Activated CD4-positive, alpha-beta T cell treated with anti-CD3 and anti-CD28 coated beads for 36 hours (primary cell): ENCODE measurements at places on chromosomes 7 and 10. TPM values are rescaled to one million over a fixed set of nuclear protein-coding genes. Genes with fewer than 3 reads are reported as not detected.

LMOD2 gene
- total RNA-seq = not detected

PON3 gene
- not detected for total RNA-seq

- DNase-seq = no peak
Observed at GRCh38 chr7:63057265-63057664, 941.4 kb upstream of the ZNF722 start.

DNA sequence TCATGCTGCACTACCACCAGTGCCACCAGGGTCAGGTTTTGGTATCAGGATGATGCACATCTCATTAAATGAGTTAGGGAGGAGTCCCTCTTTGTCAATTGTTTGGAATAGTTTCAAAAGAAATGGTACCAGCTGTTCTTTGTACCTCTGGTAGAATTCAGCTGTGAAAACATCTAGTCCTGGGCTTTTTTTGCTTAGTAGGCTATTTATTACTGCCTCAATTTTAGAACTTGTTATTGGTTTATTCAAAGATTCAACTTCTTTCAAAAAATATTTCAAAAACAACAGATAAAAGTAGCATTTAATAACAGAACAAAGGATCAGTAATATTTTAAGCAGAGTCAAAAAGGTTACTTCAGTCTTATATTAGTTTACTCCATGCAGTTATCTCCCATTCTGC is 6.4 kb upstream of the ZNF716 start:
- DNase-seq = no peak

TMEM213 gene
- total RNA-seq = not detected

DNA sequence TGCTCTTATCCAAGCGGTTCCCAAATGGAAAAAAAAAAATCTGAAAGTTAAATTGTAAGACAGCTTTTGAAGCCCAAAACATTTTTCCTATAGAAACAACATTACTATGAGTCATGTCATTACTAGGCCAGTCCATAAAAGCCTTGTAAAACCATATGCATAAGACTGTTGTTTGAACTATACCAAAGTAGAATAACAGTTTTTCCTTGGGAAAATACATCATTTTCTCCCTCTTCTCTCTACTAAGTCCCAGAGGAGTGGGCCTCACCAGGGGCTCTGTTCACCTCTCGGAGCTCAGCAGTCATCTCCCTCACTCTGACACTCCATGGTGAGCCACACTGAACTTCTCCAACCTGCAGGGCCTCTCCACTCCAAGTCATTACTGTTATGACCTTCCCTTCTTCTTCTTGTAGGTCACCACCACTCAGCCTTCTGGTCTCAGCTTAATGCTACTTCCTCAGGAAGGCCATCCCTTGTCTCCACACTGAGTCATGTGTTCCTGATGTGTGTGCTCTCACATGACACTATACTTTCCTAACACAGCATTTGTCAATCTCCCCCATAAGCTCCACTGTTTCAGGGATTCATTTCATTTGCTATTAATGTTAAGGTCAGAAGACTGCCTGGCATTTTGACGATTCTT is 32.5 kb downstream of the ZNF438 start:
- DNase-seq = peak; percentile 28

KCP gene
- not detected for total RNA-seq

DNA sequence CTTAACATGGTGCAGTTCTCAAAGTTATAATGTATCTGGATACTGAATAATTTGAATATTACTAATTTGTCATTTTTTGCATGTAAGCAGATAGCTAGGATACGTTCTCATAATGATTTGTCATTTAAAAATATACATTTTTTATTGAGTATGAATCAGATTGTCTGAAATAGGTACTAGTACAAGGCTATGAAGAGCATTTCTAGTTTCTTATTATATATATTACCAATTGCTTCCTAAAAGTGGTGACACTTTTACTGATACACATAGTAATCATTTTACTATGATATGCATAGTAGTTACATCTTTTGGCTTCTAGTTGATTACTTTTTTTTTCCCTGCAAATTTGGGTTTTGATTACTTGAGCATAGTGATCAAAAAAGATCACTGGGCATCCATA is 26.4 kb downstream of the RAB18 start:
- no peak for DNase-seq

GRCh38 chr7:143398616-143399015 is 10.0 kb downstream of the EPHA1 start:
- no peak for DNase-seq

RARRES2 gene
- total RNA-seq = not detected

GRCh38 chr10:2620827-2621521 is 446.4 kb upstream of the PFKP start:
- no peak for DNase-seq

DNA sequence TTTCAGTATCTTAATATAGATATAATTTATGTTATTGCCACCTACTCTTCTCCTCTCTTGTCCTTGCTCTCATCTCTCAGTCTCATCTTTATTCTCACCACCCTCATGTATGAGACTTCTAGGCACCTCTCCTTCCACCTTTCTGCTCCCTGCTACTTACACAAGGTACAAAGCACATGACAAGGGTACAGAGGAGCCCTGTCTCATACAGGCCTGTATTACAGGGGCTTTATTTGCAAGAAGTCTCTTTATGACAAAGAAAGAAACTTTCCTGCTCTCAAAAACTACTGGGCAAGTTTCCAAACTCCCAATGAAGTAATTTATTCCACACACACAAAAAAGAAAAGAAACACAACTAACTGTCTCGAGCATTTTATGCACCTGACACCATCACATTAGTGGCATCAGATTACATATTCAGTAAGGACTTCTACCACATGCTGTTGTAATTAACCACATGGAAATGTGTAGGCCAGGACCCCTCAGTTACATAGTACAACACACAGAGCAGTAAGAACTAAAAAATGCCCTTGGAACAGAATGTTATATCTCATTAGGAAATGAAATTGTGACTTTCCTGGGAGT is 253.1 kb downstream of the FZD1 start:
- DNase-seq = no peak

- no peak for DNase-seq
Observed at GRCh38 chr7:45159296-45159695, 1.7 kb downstream of the RAMP3 start.

- DNase-seq = no peak
Observed at GRCh38 chr7:151600331-151600730, 80.6 kb upstream of the RHEB start.

DNA sequence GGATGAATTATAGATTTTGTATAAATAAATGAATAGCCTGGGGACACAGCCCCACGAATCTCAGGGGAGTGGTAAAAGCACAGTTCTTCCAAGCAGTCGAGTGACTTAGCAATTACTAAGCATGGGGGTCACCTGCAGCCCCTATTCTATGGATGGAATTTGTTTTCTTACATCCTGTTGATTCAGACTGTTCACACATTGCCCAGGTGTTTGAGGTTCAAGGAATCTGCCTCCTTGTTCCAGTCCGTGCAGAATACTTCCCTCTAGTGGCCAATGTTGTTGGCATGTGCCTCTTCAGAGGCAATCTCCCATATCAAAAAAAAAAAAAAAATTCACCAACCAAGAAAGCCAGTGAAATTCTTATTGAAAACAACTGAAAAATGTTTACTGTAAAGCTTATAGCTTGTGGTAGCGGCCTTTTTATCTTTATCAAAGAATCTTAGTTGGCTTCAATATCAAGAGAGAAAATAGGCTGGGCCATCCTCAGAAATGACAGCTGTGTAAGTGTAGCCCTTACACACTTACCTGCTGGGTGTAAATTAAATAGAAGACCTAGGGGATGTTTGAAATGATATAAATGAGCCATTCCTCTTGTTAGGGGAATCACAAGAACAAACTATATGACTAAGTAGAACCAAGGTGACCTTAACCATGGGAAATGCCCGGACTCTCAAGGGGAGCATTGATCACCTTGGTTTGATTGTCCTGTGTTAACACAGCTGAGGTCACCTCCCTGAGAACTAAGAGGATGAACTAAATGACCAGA is 7.8 kb downstream of the LIPM start:
- peak; percentile 40 for DNase-seq

- DNase-seq = no peak
Observed at GRCh38 chr7:37205451-37205850, 243.2 kb downstream of the ELMO1 start.

- no peak for DNase-seq
Observed at GRCh38 chr7:84202855-84203254, 8.3 kb upstream of the SEMA3A start.

LIPM gene
- not detected for total RNA-seq

DNA sequence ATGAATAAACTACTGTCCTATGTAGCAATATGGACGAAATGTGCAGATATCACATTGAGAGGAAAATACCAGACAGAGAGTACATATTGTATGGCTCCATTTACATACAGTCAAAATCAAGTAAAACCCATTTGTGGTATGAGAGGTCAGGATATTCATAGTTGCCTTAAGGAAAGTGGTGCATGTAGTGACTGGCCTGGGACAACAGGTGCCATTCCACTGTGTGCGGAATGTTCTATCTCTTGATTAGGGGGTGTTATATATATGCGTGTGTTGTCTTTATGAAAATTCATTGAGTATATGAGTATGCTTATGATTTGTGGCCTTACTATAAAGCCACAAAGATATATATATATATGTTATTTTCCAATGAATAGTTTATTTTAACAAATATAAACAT is 964.0 kb downstream of the SORCS3 start:
- no peak for DNase-seq

NEUROG3 gene
- 0.21 TPM for total RNA-seq

FAM25A gene
- total RNA-seq = not detected

DNA sequence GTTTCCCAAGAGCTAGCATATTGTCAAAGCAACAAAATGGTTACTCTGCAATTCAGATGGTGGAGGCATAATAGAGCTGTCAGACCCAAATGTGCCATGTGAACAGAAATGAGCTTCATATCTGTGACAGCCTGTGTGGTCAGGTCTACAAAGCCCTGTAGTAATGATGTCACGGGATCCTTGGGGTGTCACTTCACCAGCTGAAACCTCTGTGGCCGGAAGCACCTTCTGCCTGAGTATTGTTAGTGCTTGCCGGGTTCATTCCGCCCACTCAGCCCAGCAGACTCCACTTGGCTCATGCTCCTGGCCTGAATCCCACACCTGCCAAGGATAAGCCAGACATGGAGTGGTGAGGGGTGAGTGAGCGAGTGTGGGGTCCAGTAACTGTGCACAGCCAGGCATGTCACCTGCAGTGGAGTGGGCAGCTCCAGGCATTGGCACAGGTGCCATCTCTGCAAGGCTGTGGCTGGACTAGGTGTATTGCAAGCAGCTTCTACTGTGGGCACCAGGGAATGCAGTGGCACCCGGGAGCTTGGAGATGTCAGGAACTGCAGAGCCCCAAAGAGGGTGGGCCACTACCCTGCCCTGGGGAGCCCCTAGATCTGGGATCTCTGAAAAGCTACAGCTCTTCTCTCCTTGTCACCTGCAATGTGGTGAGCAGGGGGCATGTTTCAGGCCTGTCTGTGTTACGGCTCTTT is 341.9 kb upstream of the CHRM2 start:
- DNase-seq = no peak

DNA sequence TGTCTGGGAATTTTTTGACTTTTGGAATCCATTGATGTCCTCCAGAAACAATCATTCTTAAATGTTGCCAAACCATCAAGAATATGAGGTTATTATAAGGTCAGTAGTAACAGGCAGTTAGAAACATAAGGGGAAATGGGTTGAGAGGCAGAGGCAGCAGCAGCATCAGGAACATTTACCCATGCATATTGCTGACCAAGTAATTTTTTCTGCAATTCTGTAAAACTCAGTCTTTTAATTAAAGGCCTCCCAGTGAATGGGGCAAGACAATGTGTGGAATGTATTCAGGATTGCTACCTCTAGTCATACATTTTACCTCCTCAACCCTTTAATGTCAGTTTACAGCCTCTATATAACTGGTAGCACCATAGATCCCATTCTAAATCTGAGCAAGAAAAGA is 66.5 kb upstream of the SKAP2 start:
- DNase-seq = no peak

DNA sequence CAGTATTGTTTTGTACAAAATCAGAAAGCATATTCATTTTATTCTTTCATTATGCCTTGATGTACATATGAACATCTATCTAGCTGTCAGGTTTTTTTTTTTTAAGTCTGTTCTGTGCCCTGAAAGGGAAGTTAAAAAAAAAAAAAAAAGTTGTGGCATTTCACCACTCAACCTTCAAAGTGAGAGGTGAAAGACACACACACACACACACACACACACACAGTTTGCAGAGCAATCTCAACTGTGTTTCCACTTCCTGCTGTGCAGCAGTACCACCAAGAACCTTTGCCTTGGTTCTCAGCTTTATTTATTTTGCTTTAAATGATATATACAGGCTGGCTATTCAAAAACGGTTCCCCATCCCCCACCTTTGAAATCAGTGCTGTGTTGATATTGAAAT is 955.6 kb downstream of the GATA3 start:
- DNase-seq = peak; percentile 42

PNLIPRP1 gene
- total RNA-seq = not detected

- no peak for DNase-seq
Observed at GRCh38 chr10:97948822-97949221, 81.6 kb downstream of the CRTAC1 start.
